ENCODE measurements at places on chromosomes 7 and 10.

GRCh38 chr7:149334219-149334618, 72.2 kb downstream of the ZNF783 start:
- DNase-seq: no peak

DNA sequence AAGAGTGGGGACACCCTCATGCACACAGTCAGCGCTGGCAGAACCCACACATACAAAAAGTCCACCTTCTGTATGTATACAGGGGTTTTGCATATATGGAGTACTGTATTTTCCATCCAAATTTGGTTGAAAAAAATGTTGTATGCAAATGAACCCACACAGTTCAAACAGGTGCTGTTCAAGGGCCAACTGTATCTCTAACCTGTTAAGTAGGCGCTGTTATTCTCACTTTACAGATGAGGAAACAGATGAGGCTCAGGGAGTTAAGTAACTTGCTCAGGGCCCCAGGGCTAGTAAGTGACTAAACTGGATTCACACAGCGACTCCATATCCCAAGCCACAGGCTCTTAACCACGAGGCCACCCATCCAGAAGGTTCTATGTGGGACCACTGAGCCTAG, 69.9 kb downstream of the C10orf105 start:
- DNase-seq: no peak

- no peak for DNase-seq
Observed at GRCh38 chr7:137885678-137886077, 38.9 kb upstream of the DGKI start.

DNA sequence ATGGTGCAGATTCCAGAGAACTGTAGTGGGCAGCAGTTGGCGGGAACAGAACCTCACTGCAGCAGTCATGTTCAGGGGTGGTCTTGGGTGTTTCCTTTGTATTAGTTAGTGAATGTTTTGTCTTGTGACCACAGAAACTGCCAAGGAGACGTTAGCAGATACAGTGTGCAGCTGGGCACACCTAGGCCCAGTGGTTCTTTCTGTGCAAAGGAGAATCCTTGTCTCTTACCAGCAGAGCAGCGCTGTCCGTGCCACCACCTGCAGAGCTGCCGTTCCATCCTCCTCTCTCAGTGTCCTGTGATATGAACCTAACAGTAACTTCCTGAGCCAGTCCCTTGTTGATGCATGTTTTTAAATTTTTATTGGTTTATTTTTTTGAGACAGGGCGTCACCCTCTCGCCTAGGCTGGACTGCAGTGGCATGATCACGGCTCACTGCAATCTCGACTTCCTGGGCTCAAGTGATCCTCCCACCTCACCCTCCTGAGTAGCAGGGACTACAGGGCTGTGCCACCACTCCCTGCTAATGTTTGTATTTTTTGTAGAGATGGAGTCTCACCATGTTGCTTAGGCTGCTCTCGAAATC, 60.6 kb downstream of the WDR37 start:
- no peak for DNase-seq

DNA sequence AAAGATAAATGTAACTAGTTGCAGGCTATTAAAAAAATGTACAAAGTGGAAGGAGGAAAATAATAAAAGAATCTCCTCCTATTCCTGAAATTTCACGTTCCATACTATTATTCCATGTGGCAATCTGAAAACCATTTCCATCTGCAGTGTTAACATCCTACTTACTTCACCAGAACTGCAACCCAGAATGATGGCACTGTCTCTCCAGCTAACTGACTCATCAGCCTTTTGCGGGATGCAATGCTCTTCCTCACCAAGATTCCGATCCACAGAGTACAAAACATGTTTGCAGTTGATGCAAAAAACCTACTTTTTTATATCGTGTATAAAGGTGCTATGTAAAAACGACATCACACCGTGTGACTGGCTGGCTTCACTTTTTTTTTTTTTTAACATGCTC, 50.8 kb downstream of the ESYT2 start:
- DNase-seq: no peak

DNA sequence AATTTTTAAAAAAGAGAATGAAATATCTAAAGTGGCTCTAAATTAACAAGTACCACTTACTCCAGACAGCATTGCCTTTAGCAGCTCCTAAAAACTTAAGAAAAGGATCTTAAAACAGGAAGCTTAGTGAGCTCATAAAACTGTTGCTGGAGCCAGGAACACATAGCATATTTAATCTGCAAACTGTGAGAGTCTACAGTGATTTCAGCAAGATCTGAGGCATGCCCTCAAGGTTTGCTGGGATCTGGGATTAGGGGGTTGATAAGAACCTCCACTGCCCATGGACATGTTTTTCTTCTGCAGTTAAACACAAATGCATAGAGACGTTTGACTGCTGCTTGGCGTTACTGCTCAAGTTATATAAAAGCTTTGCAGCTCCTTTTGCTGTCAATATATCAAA, 3.8 kb downstream of the GLI3 start:
- no peak for DNase-seq

DNA sequence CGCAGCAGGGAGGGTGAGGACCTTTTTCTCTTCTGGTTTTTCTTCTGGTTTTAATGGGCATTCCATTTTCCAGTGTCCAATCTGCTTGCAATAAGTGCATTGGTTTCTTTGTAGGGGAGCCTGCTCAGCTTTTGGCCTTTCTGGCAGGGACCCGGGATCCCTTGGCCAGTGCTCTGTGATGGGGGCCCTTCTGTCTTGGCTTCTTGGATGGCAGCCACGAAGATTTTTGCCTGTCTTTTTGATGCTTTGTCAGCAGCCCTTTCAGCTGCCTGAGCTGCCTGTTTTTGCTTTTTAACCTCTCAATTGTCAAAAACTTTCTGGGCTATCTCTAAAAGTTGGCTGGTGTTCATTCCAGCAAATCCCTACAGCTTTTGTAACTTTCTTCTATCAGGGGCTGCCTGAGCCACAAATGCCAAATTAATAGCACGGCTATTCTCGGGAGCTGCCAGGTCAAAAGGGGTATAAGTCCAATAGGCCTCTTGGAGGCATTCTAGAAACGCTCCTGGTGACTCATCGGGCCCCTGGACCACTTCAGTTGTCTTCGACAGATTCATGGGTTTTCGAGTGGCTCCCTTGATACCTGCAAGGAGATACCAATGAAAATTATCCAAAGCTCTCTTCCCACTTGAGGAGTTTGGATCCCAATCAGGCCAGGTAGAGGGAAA, 179.9 kb upstream of the MBL2 start:
- DNase-seq: no peak

DNA sequence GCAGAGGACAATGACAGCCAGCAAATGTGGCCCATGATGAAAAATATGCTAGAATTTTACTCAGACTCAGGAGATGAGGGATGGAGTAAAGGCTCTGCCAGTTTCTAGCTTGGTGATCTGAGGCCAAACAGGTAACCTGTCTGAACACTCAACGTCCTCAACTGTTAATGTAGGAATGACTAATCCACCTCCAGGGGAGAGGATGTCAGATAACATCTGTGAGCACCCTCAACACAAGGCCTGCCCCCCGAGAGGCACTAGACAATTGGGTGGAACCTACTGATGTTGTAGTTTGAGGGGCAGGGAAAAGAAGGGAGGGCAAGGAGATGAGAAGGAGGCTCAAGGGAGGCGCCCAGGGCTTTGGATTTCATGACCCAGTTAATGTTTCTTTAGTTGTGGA, 445.1 kb downstream of the PLXNA4 start:
- no peak for DNase-seq

GRCh38 chr10:62024026-62024701, 122.7 kb downstream of the ARID5B start:
- no peak for DNase-seq

- no peak for DNase-seq
Observed at GRCh38 chr10:96606216-96606615, 19.4 kb upstream of the TM9SF3 start.

- no peak for DNase-seq
Observed at GRCh38 chr10:91540733-91541132, 92.1 kb downstream of the PPP1R3C start.

DNA sequence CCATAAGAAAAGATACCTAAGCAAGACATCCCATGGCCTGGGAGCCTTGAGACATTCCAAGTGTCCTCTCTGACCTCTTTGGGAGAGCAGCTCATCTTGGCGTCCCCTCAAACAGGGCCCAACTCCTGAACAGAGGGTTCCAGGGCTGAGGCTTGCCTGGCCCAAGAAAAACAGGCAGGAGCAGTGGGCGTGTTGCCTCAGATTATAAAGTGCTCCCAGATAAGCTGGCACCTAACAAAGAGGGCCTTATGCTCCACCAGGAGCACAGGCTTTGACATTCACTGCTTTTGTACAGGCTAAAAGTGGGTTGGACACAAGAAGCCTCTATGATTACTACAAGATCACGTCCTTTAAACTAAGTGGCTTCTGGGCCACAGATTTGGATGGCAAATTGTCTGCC, 193.1 kb downstream of the FGFR2 start:
- DNase-seq: no peak

GRCh38 chr7:101779267-101779666, 38.2 kb upstream of the CUX1 start:
- DNase-seq: no peak

DNA sequence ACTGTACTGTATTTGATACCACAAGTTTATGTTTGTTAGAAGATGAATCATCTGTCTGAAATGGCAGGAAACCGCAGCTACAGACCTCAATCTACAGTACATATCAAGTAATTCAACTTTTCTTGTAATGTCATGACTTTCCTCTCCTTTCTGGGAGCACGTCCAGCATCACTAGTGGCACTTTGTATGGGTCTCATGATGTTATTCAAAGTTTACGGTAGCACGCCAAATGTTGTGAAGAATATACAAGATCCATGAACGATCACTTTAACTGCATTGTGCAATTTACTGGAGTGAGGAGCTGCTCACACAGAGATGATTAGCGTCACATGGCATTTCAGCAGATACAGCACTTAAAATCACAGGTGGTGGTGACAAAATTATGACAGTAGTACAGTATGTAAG, 257.8 kb upstream of the GNAI1 start:
- no peak for DNase-seq

All from stimulated activated CD8-positive, alpha-beta memory T cell treated with anti-CD3 and anti-CD28 coated beads, Interleukin-7, amount 100 ng/mL, for 48 hours (primary cell).